Progenitor cell of endocrine pancreas (in vitro differentiated cells): ENCODE measurements at places on chromosomes 13 and 19.

- no peak for DNase-seq
These were observed 97.5 kb downstream of the MAB21L1 start for GRCh38 chr13:35378939-35379338.

- DNase-seq = no peak
These were observed 426 bp downstream of the MYO9B start for GRCh38 chr19:17075864-17076542.

GRCh38 chr13:24127116-24127631, 33.3 kb upstream of the SPATA13 start:
- DNase-seq = no peak

DNA sequence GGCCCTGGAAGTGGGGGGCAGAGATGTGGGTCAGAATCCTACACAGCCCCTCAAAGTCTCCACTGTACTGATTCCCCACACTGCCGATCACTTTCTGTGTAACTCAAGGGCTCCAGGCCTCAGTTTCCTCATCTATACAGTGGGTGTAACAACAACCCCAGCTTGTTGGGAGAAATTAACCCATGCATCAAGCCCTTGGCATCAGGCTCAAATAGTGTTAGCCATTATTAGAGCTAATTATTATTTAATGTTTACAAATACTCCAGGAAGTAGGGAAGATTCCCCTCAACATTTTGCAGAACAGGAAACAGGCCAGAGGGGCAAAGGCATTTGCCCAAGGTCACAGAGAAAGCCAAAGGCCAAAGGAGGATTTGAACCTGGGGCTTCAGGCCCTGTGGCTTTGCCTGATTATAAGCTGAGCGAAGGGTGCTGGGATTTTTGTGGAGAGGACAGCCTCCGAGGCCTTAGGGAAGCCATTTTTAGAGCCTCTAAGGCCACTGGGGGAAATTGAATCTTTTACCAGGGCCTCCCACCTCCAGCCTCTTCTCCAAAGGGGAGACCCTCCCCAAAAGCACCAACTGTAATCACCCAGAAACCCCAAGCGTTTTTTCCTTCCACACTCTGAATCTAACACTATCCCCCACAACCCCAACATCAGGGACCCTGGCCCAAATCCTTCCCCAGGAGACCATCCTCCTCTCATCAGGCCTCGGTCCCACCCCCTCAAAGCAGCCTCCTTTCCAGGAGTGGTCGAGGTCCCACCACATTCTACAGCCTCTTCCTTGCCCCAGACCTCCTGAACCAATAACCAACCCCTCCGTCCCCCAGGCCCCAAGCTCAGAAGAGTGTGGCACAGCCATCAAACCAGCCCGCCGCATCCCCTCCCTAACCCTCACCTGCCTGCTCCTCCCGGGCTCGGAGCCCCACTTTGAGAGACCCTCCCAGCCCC, 1.1 kb downstream of the FKBP8 start:
- no peak for DNase-seq

DNA sequence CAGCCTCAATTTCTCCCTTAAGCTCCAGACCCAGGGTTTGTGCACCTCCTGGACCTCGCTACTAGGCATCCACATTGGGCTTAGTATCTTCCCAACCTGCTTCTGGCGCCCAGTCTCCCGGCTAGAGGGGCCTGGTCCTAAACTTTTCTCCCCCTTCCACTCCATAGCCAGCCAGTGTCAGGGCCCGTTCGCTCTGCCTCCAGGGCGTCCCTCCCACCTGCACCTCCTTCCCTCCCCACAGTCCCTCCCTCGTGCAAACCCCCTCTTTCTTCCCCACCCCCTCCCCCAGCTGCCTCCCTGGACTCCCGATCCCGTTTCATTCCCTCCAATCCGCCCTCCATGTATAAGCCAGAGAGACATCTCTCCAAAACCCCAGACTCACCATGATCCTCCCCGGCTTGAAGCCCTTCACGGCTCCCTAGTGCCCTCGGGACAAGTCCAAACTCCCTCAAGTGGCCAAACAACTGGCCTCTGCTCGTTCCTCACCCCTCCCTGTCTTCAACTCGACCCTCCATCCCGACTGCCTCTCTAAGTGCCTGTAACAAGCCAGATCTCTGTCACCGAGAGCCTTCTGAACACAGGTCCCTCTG, 997 bp upstream of the SAMD4B start:
- DNase-seq = peak; percentile 19

DNA sequence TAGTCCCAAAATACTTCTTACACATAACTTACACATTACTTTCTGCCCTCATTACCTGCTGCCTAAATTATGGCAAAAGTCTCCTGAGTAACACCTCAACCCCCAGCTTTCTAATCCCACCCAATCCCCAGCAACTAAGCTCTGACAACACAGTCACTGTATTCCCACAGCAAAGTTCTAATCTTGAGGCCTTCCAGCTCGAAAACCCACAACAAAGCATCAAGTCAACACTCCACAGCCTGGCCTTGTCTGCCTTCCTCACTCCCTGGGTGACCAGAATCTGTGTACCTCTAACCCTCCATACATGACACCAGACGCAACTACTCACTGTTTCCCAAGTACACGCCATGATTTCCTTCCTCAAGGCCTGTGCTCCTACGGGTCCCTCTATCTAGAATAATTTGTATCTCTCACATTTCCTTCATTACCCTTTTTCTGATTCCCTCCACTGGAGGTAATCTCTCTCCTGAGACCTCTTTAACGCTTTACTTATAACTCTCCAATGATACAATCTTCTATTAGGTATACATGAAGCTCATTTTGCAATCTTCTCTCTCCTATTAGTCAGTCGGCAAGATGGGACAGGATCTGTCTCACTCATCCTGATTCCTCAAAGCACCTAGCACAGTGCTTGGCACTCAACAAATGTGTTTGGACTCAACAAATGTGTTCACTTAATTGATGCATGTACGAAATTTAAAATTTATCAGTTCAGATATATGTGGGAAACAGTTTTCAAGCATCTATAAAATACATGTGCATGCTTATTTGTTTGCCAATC, 87.6 kb upstream of the DOCK9 start:
- no peak for DNase-seq

- no peak for DNase-seq
These were observed 16.6 kb downstream of the GTF2F2 start for GRCh38 chr13:45136741-45137504.

- no peak for DNase-seq
These were observed 1.8 kb upstream of the MED4 start for GRCh38 chr13:48096670-48097069.

- no peak for DNase-seq
These were observed 19.0 kb downstream of the FNDC3A start for GRCh38 chr13:48994706-48995105.

DNA sequence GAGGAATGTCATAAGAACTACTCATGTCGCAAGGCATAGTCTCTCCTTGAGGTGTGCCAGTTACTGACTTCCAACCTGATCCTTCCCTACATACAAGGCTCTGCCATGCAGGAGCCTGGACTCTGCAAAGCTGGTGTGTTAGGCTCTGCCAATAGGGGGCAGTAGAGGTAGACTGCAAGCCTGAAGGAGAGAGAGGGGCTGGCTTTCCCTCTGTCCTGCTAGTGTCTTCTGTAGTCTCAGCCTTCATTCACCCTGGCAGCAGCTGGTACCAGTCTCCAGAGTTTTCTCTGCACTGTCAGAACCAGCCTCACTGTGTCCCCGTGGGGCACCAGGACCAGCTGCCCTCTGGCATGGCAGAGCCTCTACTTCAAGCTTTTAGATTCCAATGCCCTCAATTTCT, 14.5 kb downstream of the SHISA2 start:
- DNase-seq = no peak

DNA sequence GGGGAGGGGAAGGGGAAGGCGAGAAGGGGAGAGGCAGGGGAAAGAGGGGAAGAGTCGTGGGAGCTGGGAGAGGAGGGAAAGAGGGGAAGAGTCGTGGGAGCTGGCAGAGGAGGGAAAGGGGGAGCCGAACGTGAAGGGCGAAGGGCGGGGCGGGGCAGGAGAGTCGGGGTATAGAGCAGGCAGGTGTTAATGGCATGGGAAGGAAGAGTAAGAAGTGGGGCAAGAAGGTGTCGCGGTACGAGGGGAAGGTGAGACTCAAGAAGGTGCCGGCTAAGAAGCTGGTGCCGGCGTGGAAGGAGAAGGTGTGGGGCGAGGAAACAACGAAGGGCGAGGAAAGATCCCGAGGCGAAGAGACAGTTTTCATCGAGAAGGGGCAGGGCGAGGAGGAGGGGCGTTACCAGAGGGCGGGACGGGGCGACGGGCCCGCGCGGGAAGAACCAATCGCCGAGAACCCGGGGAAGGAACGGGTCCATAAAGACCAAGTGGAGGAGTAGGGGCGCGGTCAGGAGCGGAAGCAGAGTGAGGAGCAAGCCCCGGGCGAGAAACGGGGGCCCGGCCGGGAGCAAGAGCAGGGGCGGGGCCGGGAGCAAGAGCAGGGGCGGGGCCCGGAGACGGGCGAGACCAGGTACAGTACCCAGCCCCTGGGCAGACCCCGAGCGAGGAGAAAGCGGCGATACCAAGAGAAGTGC, 463 bp downstream of the CATSPERG start:
- peak; percentile 82 for DNase-seq

GRCh38 chr19:6803036-6803404, 30.5 kb downstream of the VAV1 start:
- DNase-seq = no peak

- DNase-seq = no peak
These were observed at the start of gene STAP2 for GRCh38 chr19:4338441-4339355. TSS of gene STAP2 (minus strand) at chr19:4338827. CDS start at chr19:4338753, 74 bp downstream.

- DNase-seq = no peak
These were observed 48.4 kb downstream of the CAB39L start for GRCh38 chr13:49395451-49395865.

- no peak for DNase-seq
These were observed 1.3 kb downstream of the CHERP start for GRCh38 chr19:16540948-16541347.

- peak; percentile 99 for DNase-seq
These were observed at the start of gene DKKL1 for GRCh38 chr19:49363268-49364082. TSS of gene DKKL1 (plus strand) at chr19:49363877. CDS start at chr19:49363999, 122 bp downstream.

DNA sequence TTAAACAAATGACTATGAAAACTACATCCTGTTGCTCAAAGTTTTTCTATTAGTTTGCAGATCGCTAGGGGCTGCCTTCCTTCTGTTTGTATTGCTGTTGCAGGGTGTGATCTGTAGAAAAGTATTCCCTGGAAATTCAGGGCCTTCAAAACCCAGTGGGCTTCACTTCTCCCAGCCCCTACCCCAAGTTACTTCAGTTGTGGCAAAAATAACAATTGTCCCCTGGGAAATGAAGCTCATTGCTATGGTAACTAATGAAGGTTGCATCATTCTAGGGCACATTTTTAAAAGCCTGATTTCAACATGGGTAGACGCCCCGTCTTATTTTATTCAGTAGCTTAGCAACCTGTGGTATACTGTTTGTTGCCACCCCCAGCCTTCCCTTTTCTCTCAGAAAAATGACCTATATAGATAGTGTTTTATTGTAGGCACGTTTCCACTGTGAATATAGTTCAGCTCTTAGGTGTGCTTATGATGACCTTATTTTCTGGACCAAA, 60.9 kb downstream of the WDFY2 start:
- no peak for DNase-seq

DNA sequence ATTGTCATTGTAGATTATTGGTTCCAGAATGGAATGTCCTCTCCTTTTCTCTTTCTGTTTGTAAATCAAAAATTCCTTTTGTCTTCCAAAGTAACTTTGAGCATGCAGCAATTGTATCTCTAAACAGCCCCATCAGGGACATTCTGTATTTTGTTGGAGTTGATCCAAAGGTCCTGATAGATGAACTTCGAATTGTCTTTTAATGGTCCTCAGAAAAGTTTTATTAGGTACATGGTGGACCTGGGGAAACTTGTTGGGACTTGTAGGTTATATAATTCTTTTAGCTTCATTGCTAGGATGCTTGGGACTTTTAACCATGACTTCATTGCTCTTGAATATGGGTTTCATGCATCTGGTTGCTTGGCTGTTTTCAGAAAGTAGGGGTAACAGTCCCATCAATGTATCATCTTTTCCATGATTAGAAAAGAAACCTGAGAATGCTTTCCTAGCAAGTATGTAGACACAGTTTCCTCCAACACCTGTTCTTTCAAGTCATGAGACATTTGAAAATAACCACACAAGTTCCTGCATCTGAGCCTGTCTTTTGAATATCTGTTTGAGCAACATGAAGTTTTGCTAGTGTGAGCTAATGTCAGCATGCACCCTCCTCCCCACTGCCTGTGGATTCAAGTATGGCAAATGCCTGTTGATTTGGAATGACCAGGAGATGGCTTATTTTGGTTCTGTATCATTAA, 413.1 kb downstream of the KCNRG start:
- DNase-seq = no peak

DNA sequence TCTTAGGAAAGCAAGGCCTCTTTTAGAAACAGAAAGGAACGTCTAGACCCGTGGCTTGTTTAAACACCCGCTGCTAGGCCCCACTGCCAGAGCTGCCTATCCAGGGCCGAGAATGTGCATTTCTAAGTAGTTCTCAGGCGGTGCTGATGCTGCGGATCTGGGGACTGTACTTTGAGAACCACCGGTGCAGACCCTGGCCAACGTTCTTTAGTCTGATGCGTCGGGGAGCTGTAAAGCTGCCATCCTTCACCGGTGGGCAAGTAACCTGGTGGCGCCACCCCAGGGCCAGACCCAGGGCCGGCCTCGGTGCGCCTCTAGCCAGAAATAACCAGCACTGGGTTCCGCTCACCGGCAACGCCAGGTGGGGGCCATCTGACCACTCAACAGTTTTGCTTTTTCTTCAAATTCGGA, 47.1 kb downstream of the TGDS start:
- DNase-seq = no peak

- DNase-seq = no peak
These were observed 528.4 kb downstream of the DCT start for GRCh38 chr13:93951108-93951507.

DNA sequence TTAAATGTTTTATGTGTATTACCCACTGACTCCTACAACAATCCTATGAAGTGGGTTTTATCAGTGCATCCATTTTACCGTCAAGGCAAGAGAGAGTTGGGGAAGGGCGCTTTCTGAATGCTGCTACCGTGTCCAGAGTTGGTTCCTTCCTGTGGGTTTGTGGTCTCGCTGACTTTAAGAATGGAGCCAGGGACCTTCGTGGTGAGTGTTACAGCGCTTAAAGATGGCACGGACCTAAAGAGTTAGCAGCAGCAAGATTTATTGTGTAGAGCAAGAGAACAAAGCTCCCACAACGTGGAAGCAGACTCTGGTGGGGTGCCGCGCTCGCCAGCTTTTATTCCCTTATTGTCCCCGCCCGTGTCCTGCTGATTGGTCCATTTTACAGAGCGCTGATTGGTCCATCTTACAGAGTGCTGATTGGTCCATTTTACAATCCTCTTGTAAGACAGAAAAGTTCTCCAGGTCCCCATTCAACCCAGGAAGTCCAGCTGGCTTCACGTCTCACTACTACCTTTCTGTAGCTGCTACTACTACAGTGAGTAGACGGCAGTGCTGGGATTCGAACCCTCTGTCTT, 6.1 kb downstream of the OSCAR start:
- no peak for DNase-seq

- no peak for DNase-seq
These were observed 350.9 kb downstream of the SPRY2 start for GRCh38 chr13:79990048-79990447.
